AG04450 (cell line): ENCODE measurements at places on chromosomes 5 and 9. TPM values are rescaled to one million over a fixed set of nuclear protein-coding genes. Genes with fewer than 3 reads are reported as not detected.

IFNW1 gene
- not detected in 2 replicates for polyA plus RNA-seq

CDH6 gene
- polyA plus RNA-seq = 41.7 and 45.7 TPM in 2 replicates

PNPLA7 gene
- polyA plus RNA-seq = 0.26 and 0.42 TPM in 2 replicates

CD274 gene
- polyA plus RNA-seq = 16.3 and 16.6 TPM in 2 replicates

DNA sequence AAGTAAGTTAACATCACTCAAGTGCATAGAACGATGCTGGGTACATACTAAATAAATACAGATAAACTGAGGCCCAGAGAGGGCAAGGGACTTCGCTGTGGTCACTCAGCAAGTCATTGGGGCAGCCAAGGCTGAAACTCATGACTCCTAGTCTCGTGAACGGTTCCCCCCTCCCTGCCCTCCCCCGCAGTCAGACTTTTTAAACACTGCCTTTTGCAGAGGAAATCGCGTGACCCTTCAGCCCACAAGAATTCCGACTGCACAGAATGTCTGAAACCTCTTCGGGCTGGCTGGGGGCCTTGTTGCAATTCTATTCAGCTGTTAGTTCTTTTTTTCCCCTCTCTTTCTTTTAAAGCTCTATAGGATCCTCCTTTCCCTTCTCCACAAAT lies 28.1 kb downstream of the NEK6 start:
- DNase-seq = peak; percentile 97

- DNase-seq = no peak
Measured at GRCh38 chr9:19162026-19162366, 34.7 kb upstream of the PLIN2 start.

GRCh38 chr9:17962747-17963146 lies 383.9 kb downstream of the SH3GL2 start:
- no peak for DNase-seq

GRCh38 chr5:149166128-149166527 lies 24.8 kb downstream of the ABLIM3 start:
- no peak for DNase-seq

DNA sequence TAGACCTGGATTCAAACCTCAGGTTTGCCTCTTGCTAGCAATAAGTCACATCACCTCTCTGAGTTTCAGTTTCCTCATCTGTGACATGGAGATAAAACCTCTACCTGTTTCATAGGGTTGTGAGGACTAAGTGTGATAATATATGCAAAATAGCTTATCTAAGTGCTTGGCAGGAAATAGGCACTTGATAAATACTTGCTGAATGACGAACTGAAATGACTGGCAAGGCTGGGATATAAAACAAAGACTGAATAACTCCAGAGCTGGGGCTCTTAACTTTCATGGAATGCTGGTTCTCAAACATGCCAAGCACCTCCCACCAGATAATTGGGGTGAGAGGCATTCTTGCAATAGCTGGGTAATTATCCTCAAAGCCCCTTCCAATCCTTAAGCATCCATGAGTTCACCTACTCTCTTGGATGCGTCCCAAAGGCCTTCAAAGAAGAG lies 87.6 kb downstream of the ADRB2 start:
- DNase-seq = peak; percentile 63

GRCh38 chr9:136201609-136202453 lies 3.1 kb downstream of the LHX3 start:
- DNase-seq = no peak

DNA sequence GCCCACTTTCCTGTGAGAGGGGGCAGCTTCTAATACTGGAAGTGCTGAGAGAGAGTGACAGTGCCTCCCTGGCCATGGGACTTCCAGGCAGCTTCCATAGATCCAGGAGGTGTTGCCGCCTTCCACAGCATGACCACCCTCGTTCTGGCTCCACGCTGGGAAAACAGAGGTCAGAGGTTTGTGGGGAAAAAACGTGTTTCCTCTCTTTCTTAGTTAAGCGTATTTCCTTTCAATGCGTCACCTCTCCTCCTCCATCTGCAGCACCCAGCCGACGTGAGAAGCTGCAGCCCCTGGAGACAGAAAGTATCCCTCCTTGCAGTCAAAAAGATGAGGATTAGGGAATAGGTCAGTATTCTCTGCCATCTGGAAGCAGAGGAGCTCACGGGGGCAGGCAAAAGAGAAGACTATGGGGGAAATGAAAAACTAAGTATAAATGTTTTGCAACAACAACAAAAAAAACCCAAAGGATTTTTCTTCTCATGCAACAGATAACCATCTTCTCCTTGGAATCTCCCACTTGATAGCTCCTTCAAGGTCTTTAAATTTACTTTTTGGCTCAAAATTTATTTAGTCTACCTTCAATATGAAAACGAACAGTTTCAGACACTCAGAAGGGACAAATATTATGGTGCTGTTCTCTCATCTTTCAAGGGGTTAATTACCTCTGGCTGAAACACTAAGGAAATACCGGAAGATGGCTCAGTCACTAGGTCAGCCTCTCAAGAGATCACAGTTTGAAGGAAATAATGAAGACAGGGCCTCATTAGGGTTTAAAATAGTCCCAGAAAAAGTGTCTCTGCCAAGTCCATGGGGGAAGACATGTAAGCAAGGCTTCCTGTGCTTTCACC lies 38.0 kb downstream of the MTMR12 start:
- no peak for DNase-seq

- peak; percentile 86 for DNase-seq
Measured at GRCh38 chr9:120402741-120403542, 177.0 kb downstream of the CDK5RAP2 start.

- no peak for DNase-seq
Measured at GRCh38 chr9:5492965-5493678, 17.2 kb upstream of the PDCD1LG2 start.

DNA sequence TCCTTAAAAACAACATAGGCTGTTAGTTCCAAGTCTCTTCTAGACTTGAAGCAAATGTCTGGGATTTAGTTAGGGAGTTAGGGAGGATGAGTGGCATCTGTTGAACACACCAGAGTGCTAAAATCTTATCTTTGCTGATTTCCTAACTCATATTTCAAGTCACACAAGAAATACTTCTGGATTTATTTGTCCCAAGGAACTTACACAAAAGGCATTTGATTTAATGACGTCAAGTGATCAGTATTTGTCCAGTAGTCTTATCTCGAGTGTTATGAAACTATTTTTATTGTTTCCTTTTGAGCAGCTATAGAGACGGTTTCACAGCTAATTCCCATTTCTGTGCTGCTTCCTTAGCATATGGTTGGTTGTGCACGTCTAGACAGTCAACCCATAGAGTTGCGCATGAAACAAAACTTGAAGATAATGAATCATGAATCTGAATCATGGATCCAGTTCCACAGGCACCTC lies 140.5 kb upstream of the TUT7 start:
- no peak for DNase-seq

DNA sequence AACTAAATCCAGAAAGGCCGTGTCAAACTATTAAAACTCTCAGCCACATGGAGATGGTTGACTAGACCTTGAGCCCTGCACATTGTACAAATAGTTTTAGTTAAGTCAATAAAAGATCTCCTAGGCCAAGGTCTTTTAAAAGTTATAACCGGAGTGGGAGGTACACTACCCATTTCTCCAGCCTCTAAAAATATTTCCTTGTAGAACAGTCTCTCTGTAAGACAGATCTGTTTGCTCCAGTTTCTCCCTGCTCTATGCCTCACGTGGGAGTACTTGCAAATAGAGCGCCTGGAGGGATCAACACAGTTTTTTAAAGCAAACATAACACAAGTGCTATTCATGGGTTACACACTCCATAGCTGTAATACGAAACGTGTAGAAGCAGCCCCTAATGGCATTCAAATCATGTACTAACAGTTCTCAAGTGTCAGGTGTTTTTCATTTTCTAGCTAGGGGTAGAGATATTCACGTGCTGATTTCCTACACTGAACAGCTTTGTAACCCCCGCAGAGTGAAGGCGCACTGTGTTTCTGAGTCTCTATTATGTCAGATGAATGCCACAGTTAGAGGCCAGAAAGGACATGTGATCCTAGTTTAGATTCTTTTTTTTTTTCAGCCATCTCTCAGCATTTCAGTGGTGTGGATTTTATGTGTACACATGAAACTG lies 703.4 kb upstream of the GRAMD2B start:
- DNase-seq = no peak
